IPS DF 6.9 (cell line): ENCODE measurements at places on chromosomes 16 and 17.

- no peak for DNase-seq
Measured at GRCh38 chr16:14513389-14514107, 116.5 kb downstream of the PARN start.

DNA sequence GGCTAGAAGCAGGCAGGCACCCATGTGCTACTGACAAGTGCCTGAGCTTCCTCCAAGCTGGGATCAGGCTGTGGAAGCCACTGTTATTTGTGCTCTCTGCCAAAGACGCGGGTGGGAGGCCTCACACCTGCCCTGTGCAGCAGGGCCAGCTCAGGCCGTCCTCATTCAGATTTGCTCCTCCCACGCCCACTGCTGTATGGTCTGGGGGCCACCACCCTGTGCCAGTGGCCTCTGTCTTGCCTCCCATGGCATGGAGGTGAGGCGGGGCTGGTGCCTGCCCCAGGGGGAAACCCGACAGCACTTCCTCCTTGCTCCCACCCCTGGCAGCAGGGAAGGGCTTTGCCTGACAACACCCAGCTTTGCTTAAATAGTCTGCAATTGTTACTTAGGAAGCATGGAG lies 356.5 kb upstream of the CDH8 start:
- DNase-seq, result no peak

GRCh38 chr17:64488301-64488700 lies 8.6 kb downstream of the POLG2 start:
- DNase-seq, result no peak

- DNase-seq, result no peak
Measured at GRCh38 chr17:48244814-48245213, 137.2 kb downstream of the SNX11 start.

GRCh38 chr16:762595-763268 lies 2.2 kb downstream of the MSLN start:
- DNase-seq, result no peak

DNA sequence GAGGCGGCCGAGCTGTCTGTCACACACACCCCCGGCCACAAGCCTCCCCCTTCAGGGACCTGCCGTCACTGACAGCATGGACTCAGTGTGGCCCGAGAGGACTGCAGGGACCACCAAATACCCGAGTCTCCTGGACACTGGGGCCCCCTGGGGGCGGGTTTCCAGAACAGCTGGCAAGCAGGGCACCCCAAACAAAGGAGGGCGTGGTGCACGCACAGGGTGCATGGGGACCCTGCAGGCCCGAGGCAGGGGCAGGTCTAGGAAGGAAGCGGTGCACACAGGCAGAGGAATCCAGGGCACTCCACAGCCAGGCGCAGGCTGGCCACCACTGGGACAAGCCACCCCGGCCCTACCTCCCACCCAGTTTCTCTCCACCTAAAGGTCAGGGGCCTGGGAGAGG lies 28.7 kb upstream of the ENPP7 start:
- no peak for DNase-seq

DNA sequence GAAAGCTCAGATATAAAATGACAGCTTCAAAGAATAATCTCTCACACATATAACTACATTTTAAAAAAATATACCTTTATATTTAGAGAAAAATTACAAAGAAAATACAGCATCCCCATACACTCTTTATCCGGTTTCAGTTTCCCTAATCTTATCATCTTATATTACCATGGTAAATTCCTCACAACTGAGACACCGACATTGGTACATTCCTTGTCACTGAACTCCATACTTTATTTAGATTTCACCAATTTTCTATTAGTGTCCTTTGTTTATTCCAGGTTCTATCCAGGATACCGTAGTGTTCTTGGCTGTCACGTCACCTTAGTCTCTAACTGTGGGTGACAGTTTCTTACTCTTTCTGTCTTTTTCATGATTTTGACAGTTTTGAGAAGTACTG lies 22.0 kb upstream of the ABCA10 start:
- no peak for DNase-seq

- no peak for DNase-seq
Measured at GRCh38 chr16:1377406-1378010, 25.8 kb downstream of the GNPTG start.

GRCh38 chr16:81782236-81782635 lies 3.1 kb downstream of the PLCG2 start:
- no peak for DNase-seq

- DNase-seq, result no peak
Measured at GRCh38 chr17:71099003-71099714, 929.8 kb downstream of the KCNJ2 start.

- DNase-seq, result no peak
Measured at GRCh38 chr16:46695937-46696336, 6.5 kb downstream of the ORC6 start.

DNA sequence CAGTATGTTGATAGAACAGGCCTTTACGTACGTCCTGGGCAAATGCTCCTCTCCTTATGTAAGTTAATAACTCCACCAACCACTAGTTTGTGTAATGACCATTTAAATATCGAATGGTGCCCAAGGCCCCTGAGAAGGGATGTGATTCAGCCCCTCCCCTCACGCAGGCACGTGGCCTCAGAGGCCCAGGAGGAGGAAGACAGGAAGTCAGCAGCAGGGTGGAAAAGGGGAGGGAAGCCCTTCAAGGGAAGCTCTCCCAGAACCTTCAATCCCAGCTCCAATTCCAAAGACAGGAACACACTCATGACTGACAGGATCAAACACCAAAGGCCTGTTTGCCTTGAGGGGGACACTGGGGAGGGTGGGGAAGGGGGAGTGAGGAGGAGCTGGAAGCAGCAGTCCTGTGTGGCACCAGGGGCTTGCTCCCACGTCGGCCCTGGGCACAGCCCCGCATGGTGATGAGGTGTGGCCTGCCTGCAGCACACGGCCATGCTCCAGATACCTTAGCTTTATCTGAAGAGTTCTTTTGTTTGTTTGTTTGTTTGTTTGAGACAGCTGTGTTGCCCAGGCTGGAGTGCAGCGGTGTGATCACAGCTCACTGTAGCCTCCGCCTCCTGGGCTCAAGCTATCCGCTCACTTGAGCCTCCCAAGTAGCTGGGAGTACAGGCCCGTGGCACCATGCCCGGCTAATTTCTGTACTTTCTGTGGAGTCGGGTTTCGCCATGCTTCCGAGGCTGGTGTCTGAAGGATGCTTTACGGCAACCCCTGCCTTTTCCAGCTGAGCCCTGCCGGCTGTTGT lies 105.0 kb downstream of the ZNF778 start:
- peak; percentile 37 for DNase-seq

- DNase-seq, result no peak
Measured at GRCh38 chr17:1294157-1294717, 14.8 kb downstream of the TRARG1 start.

- DNase-seq, result no peak
Measured at GRCh38 chr16:82082543-82083244, 47.6 kb downstream of the HSD17B2 start.

DNA sequence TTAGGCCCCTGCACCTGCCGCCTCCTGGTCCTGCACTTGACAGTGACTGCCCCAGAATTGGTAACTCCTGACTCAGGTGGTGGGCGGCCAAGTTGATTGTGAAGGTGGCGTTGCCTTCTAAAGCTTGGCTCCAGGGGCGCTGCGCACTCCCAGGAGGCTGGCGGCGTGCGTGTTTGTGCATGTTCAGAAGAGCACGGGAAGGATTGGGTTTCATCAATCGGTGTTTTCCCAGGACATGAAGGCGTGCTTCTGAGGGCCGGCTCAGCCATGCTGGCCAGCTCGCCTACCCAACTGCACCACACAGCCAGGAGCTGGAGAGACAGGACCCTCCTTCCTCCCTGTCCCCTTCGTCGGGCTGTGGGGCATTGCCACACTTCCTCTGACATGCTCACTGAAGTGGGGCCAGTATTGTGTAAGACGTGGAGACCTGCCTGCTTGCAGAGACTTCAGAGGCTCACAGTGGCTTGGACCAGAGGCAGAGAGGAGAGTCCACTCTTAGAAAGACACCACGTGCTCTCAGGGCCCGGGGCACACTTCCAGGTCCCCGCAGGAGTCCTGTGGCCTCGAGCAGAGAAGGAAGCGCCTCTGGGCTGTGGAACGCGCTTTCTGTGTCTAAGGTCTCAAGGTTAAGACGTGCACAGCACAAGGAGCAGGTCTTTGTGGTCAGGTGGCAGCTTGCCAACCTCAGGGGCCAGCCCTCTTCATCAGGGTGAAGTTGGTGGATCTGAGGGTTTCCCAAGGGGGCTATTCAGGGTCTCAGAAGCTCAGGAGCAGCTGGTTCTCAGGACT lies 2.8 kb downstream of the RAB40C start:
- no peak for DNase-seq

DNA sequence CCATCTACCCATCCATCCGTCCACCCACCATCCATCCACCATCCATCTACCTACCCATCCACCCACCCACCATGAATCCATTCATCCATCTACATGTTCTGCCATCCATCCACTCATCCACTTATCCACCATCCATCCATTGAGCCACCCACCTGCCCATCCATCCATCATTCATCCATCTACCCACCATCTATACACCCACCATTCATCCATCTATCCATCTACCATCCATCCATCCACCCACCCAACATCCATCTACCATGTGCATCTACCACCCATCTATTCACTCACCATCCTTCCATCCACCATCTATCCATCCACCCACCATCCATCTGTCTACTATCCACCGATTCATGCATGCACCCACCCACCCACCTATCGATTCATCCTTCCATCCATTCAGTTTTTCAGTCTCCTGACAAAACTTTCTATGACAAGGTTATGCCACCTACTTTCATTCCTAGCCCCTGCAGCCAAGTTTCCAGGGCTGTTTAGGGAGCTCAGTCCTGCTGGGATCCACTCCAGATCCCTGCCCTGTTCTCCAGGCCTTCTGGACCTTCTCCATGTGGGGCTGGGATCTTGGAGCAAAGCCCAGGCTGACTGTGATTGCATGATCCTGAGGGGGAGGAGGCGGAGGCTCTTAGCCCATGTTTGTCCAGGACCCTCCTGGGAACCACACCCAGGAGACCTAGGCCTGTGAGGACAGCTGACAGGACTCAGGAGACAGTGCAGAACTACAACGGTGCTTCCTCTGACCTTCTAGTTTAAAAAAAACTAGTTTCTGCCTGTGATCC lies 27.4 kb downstream of the BCO1 start:
- no peak for DNase-seq

- DNase-seq, result no peak
Measured at GRCh38 chr17:79136596-79136995, 62.0 kb downstream of the ENGASE start.

DNA sequence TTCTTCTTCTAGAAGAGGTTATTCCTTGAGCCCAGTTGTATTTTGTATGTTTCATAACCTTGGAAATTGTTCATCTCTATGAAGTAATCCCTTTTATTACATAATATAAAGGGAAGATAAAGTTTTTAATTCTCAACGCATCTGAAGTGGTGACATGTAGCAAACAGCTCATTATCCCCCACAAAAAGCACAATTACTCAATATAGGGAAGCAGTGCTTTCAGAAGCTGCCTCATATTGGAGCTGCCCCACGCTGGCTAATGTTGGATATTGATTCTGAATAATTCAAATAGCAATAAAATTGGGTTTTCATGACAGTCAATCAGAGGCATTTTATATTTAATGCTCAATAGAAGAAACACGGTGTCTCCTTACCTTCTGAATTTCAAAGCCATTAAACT lies 604.3 kb upstream of the RBFOX1 start:
- no peak for DNase-seq

- no peak for DNase-seq
Measured at GRCh38 chr17:40241252-40241834, 22.2 kb downstream of the WIPF2 start.

GRCh38 chr17:33989361-33990148 lies 265.5 kb upstream of the CCL2 start:
- no peak for DNase-seq

GRCh38 chr16:1019231-1020090 lies 37.9 kb downstream of the SOX8 start:
- no peak for DNase-seq

- no peak for DNase-seq
Measured at GRCh38 chr17:18191236-18191667, 7.6 kb downstream of the ALKBH5 start.

- no peak for DNase-seq
Measured at GRCh38 chr17:73956169-73956568, 247.3 kb upstream of the RPL38 start.

DNA sequence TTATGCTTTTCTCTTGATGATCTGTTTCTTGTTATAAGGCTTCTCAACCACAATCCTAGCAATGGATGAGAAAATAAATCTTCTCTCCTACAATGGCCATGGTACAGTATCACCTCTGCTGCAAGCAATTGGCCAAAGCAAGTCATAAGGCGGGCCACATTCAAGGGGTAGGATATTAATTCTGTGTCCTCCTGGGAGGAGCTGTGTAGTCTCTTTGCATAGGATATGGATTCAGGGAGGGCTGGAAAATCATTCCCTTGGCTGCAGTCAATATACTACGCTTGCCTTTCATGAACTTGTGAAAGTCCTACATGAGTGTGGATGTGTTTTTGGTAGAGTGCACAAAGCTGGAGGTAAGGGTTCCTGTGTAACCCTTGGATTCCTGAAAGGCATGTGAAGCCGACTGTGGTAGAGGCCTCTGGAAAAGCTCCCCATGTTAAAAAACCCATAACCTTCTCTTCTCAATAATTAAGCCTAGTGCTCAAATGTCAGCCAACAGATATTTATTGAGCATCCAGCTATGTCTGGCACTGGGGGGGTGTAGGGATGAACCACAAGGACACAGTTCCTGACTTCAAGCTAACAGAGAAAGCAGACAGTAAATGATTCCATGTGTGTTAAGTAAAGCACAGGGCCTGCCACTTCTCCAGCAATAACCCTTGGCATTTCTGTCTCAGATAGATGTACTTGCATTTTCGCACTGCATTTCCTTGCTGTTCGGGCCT lies 147.6 kb upstream of the HS3ST3A1 start:
- DNase-seq, result no peak

DNA sequence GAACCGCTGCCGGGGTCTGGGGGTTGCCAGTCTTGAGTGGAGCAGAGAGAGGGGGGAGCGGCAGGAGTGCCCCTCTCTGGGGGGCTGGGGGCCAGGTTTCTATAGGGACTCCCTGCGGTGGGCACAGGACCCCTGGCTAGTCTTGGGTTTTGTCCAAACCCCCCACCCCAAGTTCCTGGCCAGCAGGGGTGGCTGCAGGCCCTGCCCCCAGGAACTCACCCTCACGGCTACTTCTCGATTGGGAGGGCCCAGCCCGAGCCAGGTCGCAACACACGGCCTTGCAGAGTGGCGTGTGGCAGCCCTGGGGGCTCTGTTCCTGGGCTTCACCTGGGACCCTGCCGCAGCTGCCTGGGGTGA lies 601 bp downstream of the CDH15 start:
- no peak for DNase-seq

GRCh38 chr17:43550754-43551153 lies 4.6 kb upstream of the ETV4 start:
- no peak for DNase-seq

- DNase-seq, result no peak
Measured at GRCh38 chr16:67302970-67303369, 23.6 kb downstream of the KCTD19 start.

- no peak for DNase-seq
Measured at GRCh38 chr16:62965831-62966230, 929.6 kb upstream of the CDH8 start.

GRCh38 chr17:63289931-63290330 lies 156.2 kb downstream of the CYB561 start:
- DNase-seq, result no peak

- no peak for DNase-seq
Measured at GRCh38 chr16:26550111-26550610, 516.6 kb upstream of the C16orf82 start.
